Fibroblast of skin of abdomen (primary cell): ENCODE measurements at places on chromosomes 6 and 20.

DNA sequence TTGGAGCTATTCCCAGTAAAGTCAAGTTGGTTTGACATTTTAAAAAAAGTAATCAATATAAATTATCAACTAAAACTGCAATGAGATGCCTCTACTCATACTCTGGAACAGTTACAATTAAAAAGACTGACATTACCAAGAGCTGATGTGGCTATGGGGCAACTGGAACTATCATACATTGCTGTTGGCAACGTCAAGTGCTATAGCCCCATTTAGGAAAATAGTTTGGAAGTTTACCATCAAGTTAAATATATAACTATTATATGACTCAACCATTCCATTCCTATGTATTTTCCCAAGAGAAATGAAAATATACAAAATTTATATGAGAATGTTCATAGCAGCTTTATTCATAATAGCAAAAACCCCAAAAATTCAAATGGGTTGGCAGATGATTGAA, 111.4 kb upstream of the HDGFL1 start:
- peak; percentile 28 for DNase-seq

DNA sequence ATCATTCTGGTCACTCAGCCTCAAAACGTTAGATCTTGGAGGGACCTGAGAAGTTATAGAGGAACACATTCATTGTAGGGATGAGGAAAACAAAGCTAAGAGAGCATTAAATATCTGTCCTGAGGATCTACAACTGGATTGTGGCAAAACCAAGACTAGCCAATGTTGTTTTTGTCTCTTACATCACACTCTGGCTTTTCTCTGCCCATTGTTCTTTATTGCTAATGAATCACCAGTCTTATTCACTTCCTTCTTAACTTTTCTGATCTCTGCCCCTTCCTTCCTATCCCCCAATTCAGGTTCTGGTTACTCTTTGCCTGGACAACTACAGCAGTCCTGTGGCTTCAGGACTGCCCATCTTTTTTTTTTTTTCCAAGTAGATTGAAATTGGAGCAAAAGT, 57.0 kb upstream of the PREP start:
- DNase-seq = peak; percentile 39

DNA sequence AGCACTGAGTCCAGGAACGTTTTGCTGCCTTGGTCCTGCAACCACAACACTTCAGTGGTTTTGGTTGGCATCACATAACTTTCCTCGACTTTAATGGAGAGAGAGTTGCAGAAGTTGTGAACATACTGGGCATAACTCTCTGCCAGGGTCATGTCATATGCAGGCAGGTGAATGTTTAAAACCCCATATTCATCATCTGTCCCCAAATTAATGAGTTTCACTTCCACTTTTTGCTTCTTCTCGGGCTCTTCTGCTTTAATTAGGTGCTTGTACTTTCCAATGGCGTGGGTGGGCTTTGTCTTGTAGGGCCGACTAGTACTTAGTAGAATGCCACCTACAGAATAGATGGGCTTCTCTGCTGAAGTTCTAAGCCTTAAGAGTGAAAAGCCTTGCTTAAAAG, 45.2 kb upstream of the TFAP2A start:
- no peak for DNase-seq

- no peak for DNase-seq
Measured at GRCh38 chr20:46148313-46149208, 30.4 kb downstream of the CD40 start.

DNA sequence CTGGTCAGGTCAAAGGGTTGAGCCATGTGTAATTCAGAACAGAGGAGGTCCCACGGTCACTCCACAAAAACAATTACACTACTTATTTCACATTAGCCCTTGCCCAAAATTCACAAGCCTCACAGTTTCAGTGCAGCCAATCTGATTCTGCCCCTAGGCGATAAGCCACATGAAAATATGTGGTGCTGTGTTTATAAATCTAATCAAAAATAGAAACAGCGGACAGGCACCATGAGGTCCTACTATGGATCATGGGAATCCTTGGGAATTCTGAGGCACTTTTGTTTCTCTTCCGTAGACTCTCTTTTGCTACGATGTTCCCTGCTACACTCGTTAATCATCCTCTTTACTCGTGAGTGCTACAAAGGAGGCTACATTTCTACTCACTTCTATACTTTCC, 476.1 kb downstream of the TFAP2A start:
- DNase-seq = no peak

- no peak for DNase-seq
Measured at GRCh38 chr6:70717038-70717801, 49.5 kb downstream of the SMAP1 start.

DNA sequence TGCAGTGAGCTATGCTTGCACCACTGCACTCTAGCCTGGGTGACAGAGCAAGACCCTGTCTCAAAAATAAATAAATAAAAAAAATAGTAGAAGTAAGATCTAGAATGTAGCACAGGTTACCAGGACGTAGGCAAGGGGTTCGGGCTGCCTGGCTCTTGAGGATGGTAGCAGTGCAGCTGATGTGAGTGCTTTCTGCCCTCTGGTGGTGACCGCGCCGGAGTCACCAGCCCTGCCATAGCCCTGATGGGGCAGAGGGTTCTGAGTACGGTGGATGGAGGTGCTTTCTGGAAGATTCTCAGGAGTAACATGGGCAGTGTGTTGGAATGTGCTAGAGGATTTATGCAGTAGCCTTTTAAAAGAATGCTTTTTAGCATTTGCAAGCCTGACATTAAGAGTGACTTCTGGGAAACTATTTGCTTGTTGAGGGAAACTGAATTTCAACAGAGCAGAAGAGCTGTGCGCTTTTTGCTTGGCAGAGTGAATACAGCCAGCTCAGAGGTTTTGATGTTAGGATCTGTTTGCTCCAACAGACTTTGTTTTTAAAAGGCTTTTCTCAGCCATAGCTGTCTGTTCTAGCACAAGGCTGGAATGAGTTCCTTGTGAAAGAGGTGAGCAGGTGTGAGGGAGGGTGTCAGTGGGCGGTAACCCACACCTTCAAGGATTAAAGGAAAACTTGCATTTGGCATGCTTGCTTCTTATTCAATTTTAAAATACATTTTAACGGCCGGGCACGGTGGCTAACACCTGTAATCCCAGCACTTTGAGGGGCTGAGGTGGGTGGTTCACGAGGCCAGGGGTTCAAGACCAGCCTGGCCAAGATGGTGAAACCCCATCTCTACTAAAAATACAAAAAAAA, 65.9 kb downstream of the PTPN1 start:
- peak; percentile 51 for DNase-seq

GRCh38 chr6:106084106-106084988, 1.8 kb upstream of the PRDM1 start:
- peak; percentile 96 for DNase-seq

DNA sequence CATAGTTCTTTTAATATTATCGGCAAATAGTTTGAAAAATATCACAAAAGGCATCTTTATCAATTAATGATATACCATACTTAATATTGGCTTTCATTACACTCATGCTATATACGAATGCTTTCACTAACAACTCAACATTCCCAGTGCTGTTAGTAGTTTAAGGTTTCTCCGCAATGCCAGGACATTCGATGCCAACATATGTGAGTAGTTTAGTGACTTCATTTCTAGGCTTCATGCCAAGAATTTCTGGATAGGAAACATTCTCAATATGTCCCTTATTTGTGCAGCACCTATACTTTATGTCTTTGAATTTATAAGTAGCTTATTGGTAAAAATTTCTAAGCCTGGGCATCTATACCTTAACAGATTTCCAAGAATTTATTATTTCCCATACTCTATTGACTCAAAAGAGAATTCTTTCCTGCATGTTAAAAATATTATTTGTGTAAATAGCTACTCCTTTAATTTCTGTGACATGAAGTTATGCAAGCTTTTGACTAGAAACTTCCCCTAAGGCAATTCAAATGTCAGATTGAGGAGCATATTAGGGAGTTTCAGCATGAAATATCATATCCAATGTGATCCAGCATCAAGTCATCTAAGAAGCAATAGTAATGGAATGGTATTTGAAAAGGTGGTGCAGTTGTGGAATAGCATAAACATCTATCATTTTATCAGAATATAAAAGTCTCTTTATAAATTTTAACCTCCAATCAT, 236.0 kb upstream of the STXBP5 start:
- peak; percentile 80 for DNase-seq

GRCh38 chr6:147255948-147256674, 51.9 kb downstream of the STXBP5 start:
- no peak for DNase-seq

GRCh38 chr6:42294759-42295158, 77.1 kb upstream of the MRPS10 start:
- peak; percentile 41 for DNase-seq

GRCh38 chr6:45712786-45713185, 302.9 kb downstream of the CLIC5 start:
- peak; percentile 70 for DNase-seq

GRCh38 chr20:22020201-22020600, 314.7 kb downstream of the PAX1 start:
- DNase-seq = peak; percentile 50
